CD4-positive, alpha-beta T cell treated with Interleukin-1 beta for 1 hour (primary cell): ENCODE measurements at places on chromosomes 4 and X.

- no peak for DNase-seq
Observed at GRCh38 chr4:139210486-139210885, 33.5 kb upstream of the ELF2 start.

- no peak for DNase-seq
Observed at GRCh38 chrX:40470830-40471429, 109.8 kb upstream of the ATP6AP2 start.

DNA sequence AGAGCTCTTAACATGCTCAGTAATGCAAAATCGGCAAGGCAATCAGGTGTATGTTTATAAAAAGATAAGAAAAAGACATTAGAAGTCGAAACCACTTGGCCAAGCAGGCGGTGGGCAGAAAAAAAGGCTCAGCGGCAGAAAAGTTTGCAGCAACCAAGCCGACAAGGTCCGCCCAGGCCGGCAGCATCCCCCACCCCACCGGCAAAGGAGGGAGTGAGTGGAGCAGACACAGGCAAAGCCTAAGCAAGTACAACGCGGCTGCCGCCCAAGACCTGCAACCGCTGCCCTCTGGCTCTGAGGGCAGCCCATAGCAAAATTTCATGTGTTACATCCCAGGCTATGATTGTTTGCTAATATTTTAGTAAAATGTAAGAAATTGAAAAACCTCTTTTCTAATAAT lies 125.4 kb upstream of the ZCCHC13 start:
- DNase-seq, result no peak

- no peak for DNase-seq
Observed at GRCh38 chr4:80180743-80181142, 16.6 kb upstream of the PRDM8 start.

- no peak for DNase-seq
Observed at GRCh38 chrX:30622361-30622760, 30.9 kb upstream of the GK start.

- no peak for DNase-seq
Observed at GRCh38 chr4:173002830-173003561, 165.6 kb upstream of the GALNT7 start.

DNA sequence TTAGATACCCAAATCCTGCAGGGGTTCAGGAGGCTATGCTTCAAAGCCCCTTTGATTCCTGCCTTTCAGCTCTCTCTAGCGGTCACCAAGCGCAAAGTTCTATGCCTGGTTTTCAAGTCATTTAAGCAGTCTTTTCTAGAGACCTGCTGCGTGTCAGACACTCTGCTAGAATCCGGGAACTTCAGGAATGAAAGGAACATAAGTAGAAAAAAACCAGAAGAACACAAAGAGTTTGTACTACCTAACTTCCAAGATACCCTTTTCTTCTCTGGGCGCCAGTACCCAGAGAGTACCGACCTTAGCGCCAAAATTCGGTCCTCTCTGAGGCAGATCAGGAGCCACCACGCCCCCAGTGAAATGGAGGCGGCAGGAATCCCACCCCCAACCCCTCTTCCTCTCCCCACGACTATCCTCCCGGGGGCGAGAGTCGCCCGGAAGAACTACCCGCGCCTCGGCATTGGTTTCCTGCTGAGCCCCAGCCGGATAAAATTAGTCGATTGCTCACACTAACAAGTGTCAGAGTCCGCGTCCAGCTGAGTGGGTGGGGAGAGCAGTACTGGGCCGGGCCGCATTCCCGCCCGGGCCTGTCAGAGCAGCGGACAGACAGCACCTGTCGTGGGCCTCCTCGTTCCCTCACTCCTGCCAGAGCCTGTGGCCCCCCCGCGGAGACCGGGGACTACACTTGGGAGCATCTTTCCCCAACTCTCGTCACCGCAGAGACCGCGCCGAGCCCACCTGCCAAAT lies 78.8 kb downstream of the RLIM start:
- peak; percentile 30 for DNase-seq

GRCh38 chrX:13033193-13033592 lies 11.2 kb downstream of the FAM9C start:
- no peak for DNase-seq

GRCh38 chr4:103097112-103097511 lies 2.5 kb downstream of the BDH2 start:
- no peak for DNase-seq

DNA sequence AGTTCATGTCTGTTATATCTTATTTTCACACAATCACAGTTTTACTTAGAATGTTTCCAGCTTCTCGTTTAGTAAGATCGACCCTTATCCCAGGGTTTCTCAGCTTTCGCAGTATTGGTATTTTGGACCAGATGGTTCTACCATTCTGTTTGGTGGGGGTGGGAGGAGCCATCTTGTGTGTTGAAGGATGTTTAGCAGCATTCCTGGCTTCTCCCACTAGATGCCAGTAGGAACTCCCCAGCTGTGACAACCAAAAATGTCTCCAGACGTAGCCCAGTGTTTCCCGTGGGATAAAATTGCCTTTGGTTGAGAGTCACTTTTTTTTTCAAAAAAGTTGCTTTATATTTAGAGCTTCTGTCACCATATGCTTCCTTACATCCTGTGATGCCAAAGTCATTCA lies 90.9 kb upstream of the TLR2 start:
- no peak for DNase-seq
